ENCODE measurements at places on chromosomes 3 and 15. TPM values are rescaled to one million over a fixed set of nuclear protein-coding genes. Genes with fewer than 3 reads are reported as not detected.
A peak's percentile ranks its signal among the peaks of the same experiment; 100 is the strongest.

C3orf62 gene
- 15.6 TPM for polyA plus RNA-seq

CCDC32 gene
- polyA plus RNA-seq = 39.2 TPM

- H3K27ac ChIP-seq = no peak overlapping the region
- H3K4me1 ChIP-seq = no peaks in the 10 kb centered on the region
Observed at GRCh38 chr3:61758839-61759238, 197.5 kb downstream of the PTPRG start.

DNA sequence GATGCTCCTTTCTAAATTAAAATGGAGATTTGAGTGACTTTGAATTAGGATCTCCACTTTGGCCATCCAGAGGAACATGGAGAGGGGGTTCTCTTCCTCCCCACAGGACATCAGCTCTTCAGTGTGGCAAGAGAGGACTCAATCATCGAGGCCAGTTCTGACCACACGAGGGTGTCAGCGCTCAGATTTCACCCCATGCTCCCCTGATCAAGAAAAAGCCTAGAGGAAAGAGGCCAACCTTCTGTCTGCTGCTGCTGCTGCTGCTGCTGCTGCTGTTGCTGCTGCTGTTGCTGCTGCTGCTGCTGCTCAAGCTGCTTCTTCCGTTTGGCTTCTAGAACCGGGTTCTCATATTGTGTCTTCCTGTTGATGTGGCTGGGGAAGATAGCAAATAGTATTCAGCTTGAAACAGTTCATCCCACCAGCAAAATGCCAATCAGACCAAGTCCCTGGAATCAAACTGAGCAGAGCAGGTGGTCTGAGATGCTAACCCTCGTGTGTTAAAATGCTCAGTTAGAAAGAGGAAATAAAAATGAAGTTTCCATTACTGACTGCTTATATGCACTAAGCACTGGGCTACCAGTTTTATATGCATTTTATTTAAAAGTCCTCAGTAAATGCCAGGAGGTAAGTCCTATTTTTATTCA, 599.0 kb downstream of the MAGI1 start:
- no peaks in the 10 kb centered on the region for H3K36me3 ChIP-seq
- no peak overlapping the region for H3K27ac ChIP-seq
- DNase-seq = no peak
- no peak overlapping the region for H3K4me3 ChIP-seq

- H3K36me3 ChIP-seq = no peaks in the 10 kb centered on the region
- H3K4me3 ChIP-seq = no peak overlapping the region
- no peak for DNase-seq
- no peak overlapping the region for H3K27ac ChIP-seq
Observed at GRCh38 chr3:12893247-12893646, 51.9 kb upstream of the RPL32 start.

TLR9 gene
- 0.59 TPM for polyA plus RNA-seq

UTS2B gene
- polyA plus RNA-seq = 0.16 TPM

IL5RA gene
- polyA plus RNA-seq = 0.41 TPM

- H3K36me3 ChIP-seq = peaks cover 62% of the 10 kb centered on the region
- no peak for DNase-seq
- H3K4me3 ChIP-seq = no peak overlapping the region
- peaks cover 10% of the 10 kb centered on the region for H3K4me1 ChIP-seq
- no peak overlapping the region for H3K27ac ChIP-seq
Observed at GRCh38 chr3:52200981-52201679, 3.2 kb downstream of the ALAS1 start.

DNA sequence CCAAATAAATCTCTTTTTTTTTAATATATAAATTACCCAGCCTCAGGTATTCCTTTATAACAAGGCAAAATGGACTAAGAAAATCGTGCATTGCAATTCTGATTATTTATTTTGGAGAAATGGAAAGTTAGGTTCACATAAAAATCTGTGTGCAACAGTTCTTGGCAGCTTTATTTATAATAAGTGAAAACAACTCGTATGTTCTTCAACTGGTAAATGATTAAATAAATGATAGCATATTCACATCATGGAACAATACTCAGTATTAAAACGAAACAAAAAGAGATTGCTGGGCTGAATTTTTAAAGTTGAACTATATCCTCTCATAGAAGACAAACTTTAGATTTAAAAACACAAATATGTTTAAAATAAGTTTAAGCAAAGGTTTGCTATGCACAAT, 176.3 kb upstream of the ZNF385D start:
- H3K4me1 ChIP-seq = no peaks in the 10 kb centered on the region
- no peaks in the 10 kb centered on the region for H3K27me3 ChIP-seq
- H3K4me3 ChIP-seq = no peak overlapping the region
- DNase-seq = no peak
- H3K36me3 ChIP-seq = no peaks in the 10 kb centered on the region
- H3K27ac ChIP-seq = no peak overlapping the region

GRCh38 chr15:40598126-40598525, 4.1 kb downstream of the KNL1 start:
- H3K4me1 ChIP-seq = no peaks in the 10 kb centered on the region
- no peak overlapping the region for H3K4me3 ChIP-seq
- no peaks in the 10 kb centered on the region for H3K36me3 ChIP-seq
- DNase-seq = no peak

DNA sequence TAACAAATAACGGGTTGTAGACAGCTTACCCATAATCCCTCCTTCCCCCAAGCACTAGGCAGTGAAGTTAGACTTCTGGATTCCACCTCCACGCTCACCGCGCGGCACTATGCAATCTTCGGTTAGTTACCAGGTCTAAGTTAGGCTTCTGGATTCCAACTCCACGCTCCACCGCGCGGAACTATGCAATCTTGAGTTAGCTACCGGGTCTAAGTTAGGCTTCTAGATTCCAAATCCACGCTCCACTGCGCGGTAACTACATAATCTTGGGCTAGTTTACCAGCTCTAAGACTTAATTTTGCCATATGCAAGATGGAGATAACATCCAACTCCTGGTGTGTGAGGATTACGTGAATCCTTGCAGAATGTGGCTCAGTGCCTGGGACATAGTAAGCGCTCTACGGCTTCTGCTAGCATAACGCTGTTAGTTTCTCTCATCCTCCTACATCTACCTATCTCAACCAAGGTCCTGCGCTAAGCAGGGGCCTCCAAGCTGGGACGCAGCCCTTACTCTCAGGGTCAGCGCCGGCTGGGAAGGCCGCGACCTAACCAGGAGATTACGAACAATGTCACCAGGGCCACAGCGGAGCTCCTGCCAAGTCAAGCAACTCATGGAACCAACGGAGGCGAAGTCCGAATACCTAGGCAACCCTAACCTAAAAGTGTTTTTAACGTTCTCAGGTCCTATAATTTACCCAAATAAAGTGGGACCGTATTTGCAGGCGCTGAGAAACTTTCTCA, 497 bp upstream of the RPLP1 start:
- H3K36me3 ChIP-seq = peaks cover 15% of the 10 kb centered on the region
- H3K4me3 ChIP-seq = peak overlapping the region; percentile 91
- H3K27ac ChIP-seq = peak overlapping the region; percentile 98
- H3K27me3 ChIP-seq = no peaks in the 10 kb centered on the region
- DNase-seq = peak; percentile 50

DNA sequence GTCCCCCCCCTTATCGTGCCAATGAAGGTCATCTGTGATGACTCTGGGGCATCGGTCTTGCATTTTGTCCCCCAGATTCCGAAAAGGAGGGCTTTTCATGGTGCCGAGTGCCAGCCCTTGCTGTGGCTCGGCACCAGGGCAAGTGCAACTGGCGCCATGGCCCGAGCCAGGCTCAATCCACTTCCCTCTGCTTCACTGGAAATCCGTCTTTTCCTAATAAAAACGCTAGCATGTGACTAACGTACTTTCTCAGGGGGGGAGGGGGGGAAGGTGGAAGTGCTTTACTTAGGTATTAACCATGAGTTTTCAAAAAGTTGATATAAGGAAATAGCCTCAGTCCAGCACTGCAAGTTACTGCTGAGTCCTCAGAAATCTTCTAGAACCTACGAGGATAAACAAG, 20.5 kb downstream of the TRPM1 start:
- H3K27ac ChIP-seq = no peak overlapping the region
- peaks cover 3% of the 10 kb centered on the region for H3K27me3 ChIP-seq
- no peaks in the 10 kb centered on the region for H3K36me3 ChIP-seq
- H3K4me1 ChIP-seq = peaks cover 20% of the 10 kb centered on the region
- no peak for DNase-seq

ITIH1 gene
- polyA plus RNA-seq = 3.4 TPM

GRCh38 chr3:14935592-14936345, 11.6 kb upstream of the NR2C2 start:
- H3K36me3 ChIP-seq = no peaks in the 10 kb centered on the region
- H3K27me3 ChIP-seq = no peaks in the 10 kb centered on the region
- no peak overlapping the region for H3K27ac ChIP-seq
- H3K4me1 ChIP-seq = no peaks in the 10 kb centered on the region
- no peak for DNase-seq

- H3K4me1 ChIP-seq = peaks cover 71% of the 10 kb centered on the region
- H3K4me3 ChIP-seq = peak overlapping the region; percentile 40
- peaks cover 46% of the 10 kb centered on the region for H3K36me3 ChIP-seq
- no peaks in the 10 kb centered on the region for H3K27me3 ChIP-seq
- H3K27ac ChIP-seq = peak overlapping the region; percentile 91
Observed at GRCh38 chr3:16301507-16301906, 36.5 kb downstream of the OXNAD1 start.

GRCh38 chr3:126985132-126985985, 2.4 kb downstream of the PLXNA1 start:
- H3K4me1 ChIP-seq = peaks cover 12% of the 10 kb centered on the region
- no peak for DNase-seq
- peaks cover 11% of the 10 kb centered on the region for H3K27me3 ChIP-seq
- H3K36me3 ChIP-seq = no peaks in the 10 kb centered on the region

- H3K4me3 ChIP-seq = no peak overlapping the region
- no peak overlapping the region for H3K27ac ChIP-seq
- no peaks in the 10 kb centered on the region for H3K27me3 ChIP-seq
- no peak for DNase-seq
Observed at GRCh38 chr3:100630664-100631063, 21.3 kb downstream of the ADGRG7 start.

SEMA4B gene
- 32.8 TPM for polyA plus RNA-seq

Data from thymus (tissue), 14 donors.